Large intestine (tissue), 12 donors: ENCODE measurements at places on chromosomes 4 and X. TPM values are rescaled to one million over a fixed set of nuclear protein-coding genes. Genes with fewer than 3 reads are reported as not detected.

Gene TCEAL6
- 1.1 TPM for polyA plus RNA-seq

Gene OTUD6A
- polyA plus RNA-seq, result not detected

Gene FOXR2
- 0.22 TPM for polyA plus RNA-seq

Gene ZNF185
- 4.4 TPM for polyA plus RNA-seq

Gene GSX2
- not detected for polyA plus RNA-seq

- DNase-seq, result no peak
Observed at GRCh38 chrX:118588715-118589114, 93.1 kb downstream of the DOCK11 start.

DNA sequence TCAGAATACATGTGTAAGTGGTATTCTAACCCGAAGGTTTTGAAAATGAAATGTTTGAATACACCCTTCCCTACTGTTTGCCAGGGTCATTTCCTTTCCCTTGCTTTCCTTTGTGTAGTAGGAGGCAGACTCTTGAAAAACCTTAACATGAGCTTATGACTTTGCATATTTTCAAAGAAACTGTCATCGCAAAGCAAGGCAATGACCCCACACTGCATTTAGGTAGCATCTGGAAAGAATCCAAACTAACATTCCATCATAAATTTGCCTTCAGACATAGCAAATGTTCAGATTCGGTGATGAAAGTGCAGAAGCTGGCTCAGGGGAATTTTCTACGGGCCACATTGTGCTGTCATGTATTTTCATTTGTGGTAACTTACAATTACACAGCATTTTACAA lies 32.3 kb downstream of the SH2D1A start:
- no peak for DNase-seq

DNA sequence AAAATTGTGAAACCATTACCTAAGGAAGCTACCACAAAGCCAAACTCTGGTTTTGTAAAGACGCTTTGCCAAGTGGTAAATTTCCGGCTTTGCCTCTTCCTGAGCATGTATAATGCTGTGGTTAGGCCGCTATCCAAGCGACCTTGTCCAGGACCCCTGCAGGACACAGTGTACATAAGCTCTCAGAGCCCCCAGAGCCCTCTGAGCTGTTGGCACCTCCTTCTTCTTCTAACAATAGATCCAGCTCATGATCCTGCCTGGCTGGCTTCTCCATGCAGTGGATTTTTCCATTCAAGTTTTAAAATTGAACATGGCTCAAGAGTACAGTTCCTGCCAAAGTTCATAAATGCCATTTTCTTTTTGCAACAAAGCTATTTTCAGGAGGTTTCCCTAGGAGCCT lies 326.7 kb downstream of the MAPK10 start:
- no peak for DNase-seq

GRCh38 chr4:52954560-52955170 lies 92.5 kb downstream of the RASL11B start:
- DNase-seq, result no peak

DNA sequence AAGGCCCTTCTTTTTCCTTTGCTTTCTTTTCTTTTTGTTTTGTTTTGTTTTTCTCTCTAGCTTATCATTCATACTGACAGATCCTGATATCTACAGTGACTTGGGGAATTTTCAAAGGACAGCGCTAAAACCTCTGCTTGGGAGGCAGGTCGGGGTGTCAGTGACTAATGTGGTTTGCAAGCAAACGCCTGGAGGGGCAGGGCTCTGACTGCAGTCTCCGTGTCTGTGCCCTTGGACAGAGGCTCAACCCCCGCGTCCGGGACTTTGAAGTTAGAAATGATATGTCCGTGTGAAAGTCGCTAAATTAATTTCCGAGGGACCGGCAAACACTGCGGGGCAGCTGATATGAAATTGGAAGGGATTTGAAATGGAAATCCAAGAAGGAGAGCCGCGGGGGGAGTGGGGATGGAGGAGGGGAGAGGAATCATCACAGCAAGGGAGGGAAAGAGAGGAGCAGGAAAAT lies 312.4 kb downstream of the DHRSX start:
- DNase-seq, result no peak

DNA sequence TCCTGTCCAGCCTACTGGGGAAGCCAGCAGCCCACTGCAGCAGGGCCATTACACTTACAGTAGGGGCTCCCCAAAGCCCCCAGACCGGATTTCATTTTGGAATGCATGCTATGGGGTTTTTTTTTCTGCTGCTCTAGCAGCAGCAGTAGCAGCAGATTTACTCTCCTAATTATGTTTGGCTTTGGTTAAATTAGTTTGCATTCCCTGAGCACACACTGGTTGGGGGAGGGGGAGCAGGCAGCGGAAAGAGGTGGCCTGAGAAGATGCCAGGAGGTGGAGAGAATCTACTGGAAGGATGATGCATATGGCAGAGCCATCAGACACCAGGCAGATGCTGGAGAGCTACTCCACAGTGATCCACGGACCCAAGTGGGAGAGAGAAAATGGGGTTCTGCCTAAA lies 109.6 kb downstream of the LDB2 start:
- no peak for DNase-seq

DNA sequence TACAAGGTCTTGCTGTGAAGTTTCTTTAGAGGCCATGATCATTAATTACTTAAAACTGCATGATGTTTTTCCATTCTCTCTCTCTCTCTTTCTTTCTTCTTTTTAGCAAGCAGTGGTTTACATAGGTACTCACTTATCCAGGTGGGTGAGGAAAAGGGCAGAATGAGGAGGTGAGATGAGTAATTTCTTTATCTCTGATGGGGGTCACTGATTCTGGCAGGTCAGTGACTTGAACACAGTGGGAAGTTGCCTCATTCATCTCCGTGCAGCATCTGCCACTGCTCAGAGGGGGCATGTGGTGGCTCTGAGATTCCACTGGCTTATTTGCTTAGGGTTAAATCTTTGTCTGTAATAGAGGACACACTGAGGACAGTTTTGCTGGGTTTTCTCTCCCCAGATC lies 62.6 kb downstream of the FAM114A1 start:
- DNase-seq, result no peak

DNA sequence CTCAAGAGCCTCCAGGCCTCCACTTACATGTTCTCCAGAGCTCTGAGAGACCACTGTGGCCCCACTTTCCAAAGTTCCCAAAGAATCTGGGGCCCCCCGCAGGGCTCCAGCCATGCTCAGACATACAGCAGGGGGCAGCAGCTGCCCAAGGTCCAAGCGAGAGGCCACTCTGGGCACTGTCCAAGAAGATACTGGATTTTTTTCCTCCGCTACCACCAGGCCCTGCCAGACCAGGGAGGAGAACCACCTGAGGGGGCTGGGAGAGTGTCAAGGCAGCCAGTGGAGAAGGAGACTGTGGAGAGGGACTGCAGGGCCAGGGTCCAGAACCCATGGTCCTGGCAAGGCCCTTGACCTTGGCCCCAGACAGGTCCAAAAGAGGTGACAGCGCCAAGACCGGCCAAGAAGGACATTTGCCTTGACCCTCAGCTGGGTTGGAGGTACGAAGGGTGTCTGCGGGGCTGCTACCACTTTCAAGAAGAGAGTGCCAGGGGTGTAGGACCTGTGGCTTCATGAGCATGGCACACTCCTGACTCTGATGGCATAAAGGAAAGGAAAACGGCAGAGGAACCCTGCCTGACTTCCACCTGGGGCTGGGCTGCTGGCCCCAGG lies 5.3 kb downstream of the EMD start:
- DNase-seq, result no peak

DNA sequence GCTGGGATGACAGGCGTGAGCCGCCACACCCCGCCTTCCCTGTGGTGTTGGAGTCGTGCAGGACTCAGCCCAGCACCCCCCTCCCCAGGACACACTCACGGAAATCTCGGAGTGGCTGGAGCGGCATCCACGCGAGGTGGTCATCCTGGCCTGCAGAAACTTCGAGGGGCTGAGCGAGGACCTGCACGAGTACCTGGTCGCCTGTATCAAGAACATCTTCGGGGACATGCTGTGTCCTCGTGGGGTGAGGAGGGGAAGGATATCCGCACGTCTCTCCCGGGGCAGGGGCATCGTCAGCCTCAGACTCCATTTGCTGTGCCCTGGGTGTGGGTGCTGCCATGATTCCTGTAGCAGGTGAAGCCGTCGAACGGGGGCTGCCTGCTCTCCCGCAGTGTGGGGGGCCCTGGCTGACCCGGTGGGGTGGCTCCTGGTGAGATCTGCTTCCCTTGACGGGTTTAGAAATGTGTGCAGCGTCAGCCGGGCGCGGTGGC lies 10.3 kb downstream of the PLCXD1 start:
- DNase-seq, result no peak

DNA sequence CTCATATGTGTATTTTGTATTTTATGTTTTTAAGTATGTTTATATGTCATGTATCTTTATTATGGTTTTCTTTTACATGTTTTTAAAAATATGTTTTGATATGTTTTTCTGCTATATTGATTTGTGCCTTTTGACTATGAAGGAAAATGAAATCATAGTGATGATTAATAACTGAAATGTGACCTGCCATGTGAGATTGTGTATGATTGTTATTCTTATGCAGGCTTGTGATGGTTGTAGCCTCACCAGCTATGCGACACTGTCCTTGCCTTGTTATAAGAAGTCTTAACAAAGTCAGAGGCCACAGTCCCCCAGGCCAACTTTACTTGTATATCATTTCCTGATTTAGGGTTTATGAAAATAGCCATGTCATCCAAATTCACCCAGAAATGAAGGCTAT lies 83.2 kb downstream of the TMEM131L start:
- no peak for DNase-seq

- no peak for DNase-seq
Observed at GRCh38 chr4:16715482-16715881, 183.0 kb downstream of the LDB2 start.

DNA sequence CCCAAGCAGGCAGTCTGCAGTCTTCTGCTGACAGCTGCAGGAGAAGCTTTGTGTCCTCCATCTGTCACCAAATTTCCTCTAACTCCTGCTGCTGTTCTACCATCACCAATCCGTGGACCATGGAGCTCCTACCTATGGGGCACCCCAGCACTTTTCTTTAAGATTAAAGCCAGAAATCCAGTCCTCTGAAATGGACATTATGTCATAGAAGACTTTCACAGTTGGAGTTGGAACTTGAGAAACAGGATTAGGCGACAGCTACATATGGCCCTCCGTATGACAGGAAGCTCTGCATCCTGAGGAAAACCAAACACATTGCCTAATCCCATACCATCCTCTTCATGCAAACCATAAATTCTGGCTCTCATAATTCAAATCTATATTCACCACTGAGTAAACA lies 470.6 kb upstream of the GALNTL6 start:
- DNase-seq, result no peak

DNA sequence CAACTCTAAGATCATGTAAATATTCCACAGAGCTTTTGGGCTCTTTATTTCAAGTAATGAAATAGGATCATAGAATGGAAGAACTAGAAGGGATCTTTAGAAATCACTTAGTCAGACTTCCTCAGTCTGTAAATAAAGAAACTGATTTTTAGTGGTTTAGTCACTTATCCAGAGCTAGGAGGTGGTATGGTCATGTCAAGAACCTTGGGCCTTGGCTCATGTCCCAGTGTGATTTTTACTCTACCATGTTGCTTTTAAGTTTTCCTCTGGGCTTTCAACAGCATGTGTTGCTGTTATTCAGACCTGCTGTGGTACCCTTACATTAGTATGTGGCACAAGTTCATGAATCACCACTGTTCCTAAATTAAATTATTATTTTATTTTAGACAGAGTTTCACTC lies 184.9 kb downstream of the FRAS1 start:
- no peak for DNase-seq

DNA sequence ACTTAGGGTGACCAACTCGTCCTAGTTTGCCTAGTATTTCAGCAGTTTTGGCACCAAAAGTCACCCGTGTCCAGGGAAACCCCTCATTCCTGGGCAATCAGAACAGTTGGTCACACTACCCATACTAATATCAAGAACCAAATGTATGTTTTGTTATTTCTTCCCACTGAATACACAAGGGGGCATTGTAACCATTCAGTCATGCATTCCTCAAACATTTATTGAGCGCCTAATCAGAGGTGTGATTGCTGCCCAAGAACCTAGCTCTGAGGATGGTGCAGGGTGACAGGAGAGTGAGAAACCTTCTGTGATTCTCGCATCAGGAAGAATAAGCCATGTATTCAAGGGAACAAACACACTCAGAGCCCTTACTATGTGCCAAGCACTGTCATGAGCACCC lies 69.8 kb upstream of the RAI2 start:
- DNase-seq, result no peak

- DNase-seq, result no peak
Observed at GRCh38 chr4:31054295-31054694, 334.1 kb downstream of the PCDH7 start.

DNA sequence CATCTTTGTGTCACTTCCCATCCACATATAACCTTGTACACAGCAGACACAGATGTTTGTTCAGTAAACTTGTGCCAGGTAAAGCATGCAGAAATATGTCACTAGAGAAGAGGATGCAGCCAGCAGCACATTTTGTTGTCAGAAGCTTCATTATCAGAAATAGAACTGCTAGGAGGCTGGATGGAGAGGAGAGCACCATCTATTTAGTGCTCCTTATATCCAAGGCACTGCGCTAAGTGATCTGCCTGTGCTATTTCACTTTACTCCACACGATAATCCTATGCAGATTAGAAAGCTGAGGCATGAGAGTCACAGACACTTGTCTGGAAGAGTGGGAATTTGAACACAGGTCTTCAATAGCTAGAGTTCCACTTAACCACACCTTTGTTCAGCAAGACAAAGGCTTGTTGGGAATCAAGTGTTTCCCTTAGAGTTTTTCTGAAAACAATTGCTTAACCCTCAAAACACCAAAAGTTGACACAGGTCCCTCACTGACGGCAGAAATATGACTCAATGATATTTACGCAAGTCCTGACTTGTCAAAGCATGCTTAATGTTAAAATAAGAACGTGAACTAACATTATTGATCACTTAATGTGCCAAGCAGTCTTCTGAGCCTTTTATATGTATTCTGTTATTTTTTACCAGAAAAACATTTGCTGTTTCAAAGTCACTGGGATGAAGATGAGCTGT lies 1.2 kb upstream of the QDPR start:
- no peak for DNase-seq

DNA sequence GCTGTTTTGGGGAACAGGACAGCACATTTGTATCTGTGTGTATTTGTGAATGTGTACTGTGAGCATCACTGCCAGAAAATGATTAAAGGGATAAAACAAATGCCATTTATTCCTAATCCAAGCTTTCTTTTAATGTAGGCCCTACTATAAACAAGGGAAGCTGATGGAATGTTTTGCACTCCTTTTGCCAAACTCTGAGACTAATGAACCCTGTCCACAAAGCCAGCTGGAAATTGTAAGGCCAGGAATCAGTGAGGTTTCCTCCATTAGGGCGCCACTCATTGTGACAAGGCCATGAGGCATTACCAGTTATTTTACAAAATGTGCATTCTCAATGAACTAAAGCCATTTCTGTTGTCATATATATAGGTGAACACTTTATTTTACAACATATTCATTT lies 163.0 kb upstream of the NAP1L5 start:
- no peak for DNase-seq

DNA sequence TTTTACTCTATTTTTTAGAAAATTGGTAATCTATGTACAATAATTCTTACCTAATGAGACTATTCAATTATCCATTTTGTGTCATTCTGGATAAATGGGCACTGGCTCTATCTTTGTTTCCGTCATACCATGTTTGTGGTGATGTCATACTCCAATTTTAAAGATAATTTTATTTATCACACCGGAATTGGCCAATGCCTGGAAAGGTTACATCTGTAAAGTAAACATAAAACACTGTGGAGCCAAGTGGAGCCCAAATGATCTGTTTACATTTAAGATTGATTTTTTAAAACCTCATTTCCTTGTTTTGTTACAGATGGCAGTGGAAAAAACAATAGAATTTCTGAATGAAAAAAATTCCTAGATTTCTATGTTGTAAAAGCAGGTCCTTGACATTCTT lies 120.2 kb upstream of the GPRIN3 start:
- no peak for DNase-seq

GRCh38 chrX:14618177-14618965 lies 89.0 kb downstream of the GLRA2 start:
- peak; percentile 7 for DNase-seq

GRCh38 chr4:174173360-174173759 lies 110.1 kb downstream of the FBXO8 start:
- DNase-seq, result no peak
